ENCODE measurements at places on chromosomes 12 and 14. TPM values are rescaled to one million over a fixed set of nuclear protein-coding genes. Genes with fewer than 3 reads are reported as not detected.

DNA sequence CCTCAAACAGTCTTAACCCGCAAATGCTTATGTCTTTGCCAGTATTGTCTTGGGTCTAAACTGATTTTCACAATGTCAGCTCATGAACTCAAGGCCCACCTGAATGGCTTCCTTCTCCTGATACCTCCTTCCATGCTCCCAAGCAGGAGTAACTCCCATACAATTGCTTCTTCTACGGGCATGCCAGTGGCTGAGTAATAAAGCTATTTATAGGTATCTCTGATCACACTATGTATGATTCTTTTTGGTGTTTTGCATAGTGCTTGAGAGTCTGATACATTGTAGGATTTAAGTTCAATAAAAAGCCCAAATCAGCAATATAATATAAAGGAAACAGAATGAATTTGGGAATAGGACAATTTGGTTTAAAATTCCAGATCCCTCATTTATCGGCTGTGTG is 235.0 kb upstream of the DCN start:
- DNase-seq, result no peak

- DNase-seq, result no peak
Measured at GRCh38 chr14:20801726-20802125, 918 bp downstream of the RNASE1 start.

MMP19 gene
- total RNA-seq, result 1.5 TPM

ISCU gene
- 111 TPM for total RNA-seq

RAP1B gene
- 149 TPM for total RNA-seq

Data from tongue (tissue), 3 donors.